Stromal cell of bone marrow (primary cell): ENCODE measurements at places on chromosomes 7 and 10.

DNA sequence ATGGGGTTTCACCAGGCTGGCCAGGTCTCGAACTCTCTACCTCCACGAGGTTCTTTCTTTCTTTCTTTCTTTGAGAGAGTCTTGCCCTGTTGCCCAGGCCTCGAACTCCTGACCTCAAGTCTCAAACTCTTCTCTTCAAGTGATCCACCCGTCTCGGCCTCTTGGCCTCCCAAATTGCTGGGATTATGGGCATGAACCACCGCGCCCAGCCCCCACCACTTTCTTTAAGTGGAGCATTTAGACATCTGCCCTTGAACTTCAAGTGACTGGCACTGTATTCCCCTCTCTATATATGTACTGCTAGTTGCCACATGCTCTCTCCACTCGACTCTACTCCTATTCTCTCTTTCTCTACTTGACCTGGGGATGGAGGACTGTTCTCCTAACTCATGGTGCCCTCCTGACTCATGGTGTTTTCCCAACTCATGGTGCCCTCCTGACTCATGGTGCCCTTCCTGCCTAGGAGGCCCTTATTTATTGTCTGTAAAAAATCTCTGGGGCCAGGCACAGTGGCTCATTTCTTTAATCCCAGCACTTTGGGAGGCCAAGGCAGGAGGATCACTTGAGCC, 19.3 kb upstream of the ACHE start:
- no peak for DNase-seq

DNA sequence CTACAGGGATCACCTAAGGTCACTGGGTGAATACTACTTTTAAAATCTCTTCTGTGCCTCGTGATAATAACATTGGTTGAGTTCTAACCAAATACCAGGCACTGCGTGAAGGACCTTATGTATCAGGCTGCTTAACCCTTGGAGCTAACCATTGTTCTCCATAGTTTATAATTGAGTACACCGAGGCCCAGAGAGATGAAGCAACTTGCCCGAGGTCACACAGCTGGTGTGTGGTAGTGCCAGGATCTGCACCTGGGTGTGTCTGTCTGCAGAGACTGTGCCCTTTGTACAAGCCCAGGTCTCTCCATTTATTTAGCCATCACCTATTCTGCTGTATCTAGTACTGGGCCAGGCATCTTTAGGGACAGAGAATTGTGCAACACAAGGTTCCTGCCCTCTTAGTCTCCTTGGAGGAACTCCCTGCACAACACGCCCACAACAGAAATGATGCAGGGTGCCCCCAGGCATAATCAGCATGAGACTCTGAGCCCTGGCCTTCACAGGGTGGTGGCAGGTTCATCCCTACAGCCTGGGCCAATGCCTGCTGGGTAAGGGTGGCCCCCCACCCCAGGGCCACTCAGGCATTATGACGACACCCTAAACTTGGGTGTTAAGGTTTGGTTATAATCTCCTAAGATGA, 31.5 kb downstream of the UNC5B start:
- DNase-seq = no peak

DNA sequence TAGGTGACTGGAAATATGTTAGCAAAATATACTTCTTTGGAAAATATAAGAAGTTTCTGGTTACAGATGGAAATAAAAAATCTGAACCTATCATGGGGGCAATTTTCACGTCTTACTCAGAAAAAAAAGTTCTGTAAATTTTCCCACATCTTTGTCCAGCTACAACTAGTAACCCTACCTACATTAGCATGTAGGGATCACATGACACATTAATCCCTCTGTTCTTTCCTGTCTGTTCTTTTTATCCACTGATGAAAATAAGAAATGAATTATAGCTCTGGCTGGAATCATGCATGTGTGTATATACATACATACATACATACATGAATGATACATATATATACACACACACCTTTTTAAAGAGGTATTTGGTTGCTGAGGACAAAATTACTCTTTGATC, 3.6 kb upstream of the FAM53B start:
- no peak for DNase-seq

DNA sequence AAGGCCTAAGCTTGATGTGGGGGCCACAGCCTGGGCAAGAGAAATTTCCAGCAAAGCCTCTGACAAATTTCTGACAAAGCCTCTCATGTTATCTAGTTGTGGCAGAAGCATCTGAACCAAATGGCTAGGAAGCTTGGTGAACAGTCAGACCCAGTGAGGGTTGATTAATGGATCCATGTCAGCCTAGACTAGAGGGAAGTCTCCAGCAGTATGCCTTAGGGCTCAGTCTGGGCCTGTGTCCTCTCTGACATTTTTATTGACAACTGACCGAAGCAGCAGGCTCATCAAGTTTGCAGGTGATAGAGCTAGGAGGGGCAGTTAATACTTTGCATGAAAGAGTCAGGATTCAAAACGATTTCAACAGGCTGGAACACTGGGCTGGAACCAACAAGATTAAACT, 25.3 kb downstream of the HIF1AN start:
- DNase-seq = no peak
